ENCODE measurements at places on chromosomes 11 and 22.

DNA sequence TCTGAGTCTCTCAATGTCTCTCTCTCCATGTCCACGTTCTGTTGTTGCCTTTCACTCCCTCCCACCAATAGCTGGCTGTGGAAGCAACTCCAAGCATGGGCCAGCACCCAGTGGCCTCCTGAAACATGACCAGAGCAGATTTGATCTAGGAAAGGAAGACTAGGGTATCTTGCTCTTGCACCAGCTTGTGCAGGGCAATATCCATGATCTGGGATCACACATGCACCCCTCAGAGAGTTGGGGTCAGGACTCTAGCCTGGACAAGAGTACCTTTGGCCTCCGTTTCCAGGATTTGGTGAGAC, 34.5 kb upstream of the RIC3 start:
- DNase-seq = no peak

- DNase-seq = no peak
Observed at GRCh38 chr11:85540181-85540580, 87.0 kb downstream of the DLG2 start.

GRCh38 chr22:40345815-40346184, 500 bp upstream of the ADSL start:
- no peak for DNase-seq

DNA sequence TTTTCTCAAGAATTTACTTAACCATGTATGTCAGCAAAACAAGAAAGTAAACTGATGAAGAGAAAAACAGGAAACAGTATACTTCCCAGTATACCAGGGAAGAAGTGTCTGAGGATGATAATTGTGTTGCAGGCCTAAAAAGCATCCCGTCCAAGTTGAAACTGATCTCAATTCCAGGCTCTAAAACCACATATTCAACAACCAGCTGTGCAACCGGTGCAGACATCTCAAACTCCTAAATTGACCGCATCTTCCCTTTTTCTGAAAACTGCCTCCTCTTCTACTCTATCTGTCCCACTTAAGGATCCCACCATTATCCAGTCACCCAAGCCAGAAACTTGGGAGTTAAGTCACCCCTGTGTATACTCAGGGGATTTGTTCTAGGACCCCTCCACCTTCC, 47.2 kb downstream of the CCDC83 start:
- DNase-seq = no peak

DNA sequence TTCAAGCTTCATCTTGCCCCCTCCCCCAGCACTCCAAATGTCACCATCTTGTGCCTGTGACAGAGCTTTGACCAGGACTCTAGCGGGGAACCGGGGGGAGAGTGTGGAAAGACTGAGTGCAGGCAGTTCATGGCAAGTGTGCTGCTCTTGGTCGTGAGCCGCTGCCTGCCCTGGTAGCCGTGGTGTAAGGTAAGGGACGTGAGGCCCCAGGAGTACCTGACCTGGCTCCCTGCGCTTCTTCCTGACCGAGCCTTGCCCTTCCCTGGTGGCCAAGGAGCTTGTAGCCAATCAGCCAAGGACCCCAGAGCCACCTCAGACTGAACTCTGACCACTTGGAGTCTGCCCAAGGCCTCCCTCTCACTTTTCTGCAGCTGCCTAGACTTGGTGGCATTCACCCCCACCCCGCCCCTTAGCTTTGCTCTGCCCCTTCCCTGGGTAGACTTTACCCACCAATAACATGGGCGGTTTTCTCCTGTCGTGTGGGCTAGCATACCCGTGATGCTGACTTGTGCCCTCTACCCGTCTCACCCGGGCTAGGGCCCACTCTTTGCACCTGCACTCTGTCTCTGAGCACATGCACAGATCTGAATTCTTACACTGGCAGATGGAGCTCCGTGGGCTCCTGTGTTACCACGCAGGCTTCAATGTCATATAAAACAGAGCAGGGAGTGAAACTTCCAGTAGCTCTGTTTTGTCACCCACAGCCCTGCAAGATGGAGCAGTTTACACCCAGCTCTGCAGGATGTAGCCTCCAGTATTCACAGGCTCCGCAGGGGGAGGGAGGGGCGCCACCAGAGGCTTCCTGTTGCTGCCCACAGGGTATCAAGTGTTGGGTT, 1.5 kb downstream of the DGKZ start:
- DNase-seq = no peak

- no peak for DNase-seq
Observed at GRCh38 chr11:11069841-11070835, 212.3 kb upstream of the ZBED5 start.

DNA sequence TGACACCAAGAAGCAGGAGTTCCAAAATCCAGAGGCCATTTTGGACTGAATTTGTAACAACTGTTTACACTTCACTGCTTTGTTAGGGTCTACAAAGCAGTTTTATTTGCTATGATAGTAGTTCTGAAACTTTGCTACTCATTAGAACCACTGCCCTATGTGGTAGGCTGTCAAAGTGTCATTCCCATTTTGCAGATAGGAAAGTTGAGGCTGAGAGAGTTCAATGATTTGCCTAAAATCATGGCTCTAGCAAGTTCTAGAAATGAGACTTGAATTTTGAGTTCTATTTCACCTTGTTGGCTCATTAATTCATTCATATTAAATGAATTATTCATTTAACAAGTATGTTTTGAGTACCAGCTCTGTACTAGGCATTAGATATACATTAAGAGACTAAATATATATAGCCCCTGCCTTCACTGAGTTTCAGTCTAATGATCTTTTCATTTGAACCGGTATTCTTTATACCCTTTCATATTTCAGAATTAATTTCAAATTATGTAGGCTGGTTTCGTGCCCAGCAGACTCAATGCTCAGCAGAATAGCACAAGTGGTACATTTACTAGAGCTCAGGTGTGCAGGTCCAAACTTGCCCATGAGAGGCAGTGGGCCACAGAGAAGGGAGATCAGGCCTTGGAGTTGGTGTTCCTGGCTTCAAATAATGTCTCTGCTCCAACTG, 93.5 kb downstream of the ME3 start:
- no peak for DNase-seq

DNA sequence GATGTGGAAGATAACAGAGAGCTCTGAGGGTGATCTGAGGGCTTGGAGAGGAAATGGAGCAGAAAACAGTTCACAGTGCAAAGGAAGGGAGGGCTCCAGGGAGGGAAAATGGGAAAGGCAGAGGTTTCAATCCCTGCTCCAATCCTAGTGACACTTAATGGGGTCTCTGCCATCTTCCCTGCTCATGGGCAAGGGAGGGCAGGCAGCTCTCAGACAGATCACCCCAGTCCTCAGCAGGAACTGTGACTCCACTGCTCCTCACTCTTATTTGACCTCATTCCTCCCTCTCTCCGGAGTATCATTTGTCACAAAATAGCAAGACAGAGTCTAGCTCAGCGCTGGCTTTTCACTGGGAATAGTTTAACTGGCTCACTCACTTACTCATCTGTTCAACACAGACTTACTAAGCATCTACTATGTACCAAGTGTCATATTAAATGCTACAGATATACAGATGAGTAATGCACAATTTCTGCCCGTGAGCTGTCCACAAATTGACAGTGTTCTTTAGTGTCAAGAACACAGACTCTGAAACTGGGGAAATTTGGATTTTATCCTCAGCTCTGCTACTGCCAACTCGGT, 817.4 kb downstream of the OPCML start:
- DNase-seq = no peak

Data from GM12891 (cell line).